ENCODE measurements at places on chromosomes 1 and 21.
A peak's percentile ranks its signal among the peaks of the same experiment; 100 is the strongest.

DNA sequence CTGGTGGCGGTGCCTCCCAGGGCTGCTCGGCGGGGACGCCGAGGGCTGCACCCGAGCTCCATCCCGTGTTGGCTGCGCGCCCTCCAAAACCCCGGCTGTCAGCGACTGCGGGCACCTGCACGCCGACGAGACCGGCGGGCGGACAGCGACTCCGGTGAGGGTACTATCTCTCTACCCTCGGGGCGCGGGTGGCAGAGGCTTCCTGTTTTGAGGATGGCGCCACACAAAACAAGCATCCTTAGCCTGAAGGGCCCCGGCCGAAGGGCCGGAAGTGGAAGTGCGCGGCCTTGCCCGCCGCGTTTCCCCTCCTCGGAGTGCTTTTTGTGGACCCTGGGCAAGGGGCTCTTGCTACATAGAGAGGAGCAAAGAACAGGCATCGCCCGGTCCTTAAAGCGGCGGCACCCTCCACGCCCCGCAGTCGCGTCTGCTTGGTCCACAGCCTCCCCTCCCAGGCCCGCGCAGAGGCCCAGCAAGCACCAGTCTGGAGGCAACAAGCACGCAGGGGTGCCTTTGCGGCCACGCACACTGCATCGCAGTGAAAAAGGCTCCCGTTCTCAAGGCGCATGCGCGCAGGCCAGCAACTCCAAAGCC is 561 bp upstream of the COQ8A start:
- DNase-seq, result peak; percentile 43

DNA sequence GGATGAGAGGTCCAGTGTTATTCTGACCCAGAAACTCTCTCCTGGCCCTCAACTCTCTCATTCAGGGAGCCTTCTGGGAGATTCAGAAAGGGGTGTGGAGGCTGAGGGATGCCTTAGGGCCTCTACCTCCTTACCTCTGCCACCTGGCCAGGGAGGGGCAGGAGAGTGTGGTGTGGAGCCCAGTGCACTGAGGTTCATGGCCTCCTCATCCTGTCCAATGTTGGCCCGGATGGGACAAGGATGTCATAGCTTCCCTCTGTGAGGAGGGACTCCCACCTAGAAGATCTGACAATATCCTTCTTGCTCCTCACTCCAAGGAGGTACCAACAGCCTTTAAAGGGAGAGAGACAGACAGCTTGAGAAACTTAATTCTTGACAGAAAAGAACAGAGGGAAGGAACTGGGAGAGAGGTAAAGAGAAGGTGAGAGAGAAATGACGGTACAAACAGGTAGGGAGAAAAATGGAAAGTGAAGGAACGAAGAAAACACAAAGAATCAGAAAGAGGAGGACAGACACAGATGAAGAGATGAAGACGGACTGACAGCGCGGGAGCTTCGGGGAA is 779 bp downstream of the BEND5 start:
- no peak for DNase-seq

GRCh38 chr1:174967845-174968705 is 31.7 kb upstream of the CACYBP start:
- no peak for DNase-seq

GRCh38 chr1:77342745-77343144 is 60.9 kb downstream of the AK5 start:
- no peak for DNase-seq

DNA sequence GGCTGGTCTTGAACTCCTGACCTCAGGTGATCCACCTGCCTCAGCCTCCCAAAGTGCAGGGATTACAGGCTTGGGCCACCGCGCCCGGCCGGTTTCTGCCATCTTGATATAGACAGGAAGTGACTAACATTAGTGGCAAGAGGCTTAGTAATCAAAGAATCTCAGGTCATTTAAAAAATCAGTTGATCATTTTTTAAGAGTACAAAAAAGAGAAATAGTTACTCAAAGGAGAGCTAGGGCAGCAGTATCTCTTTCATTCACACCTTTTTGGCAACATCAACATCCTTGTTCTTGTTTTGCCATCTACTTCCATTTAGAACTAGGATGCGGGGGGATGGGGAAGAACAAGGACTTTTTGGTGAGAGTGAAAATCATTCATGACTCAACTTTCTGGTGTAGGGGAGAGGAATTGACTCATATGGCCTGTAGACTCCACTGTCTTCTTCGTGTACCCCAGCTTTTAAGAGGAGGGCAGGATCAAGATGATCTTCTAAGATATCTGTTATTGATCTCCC is 8.8 kb downstream of the FCRLB start:
- DNase-seq, result peak; percentile 38

DNA sequence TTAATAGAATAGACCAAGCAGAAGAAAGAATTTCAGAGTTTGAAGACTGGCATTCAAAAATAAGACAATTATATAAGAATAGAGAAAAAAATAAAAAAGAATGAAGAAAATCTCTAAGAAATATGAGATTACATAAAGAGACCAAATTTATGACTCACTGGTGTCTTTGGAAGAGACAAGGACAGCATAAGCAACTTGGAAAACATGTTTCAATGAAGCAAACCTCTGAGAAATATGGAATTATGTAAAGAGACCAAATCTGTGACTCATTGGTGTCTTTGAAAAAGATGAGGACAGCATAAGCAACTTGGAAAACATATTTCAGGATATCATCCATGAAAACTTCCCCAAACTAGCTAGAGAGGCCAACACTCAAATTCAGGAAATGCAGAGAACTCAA is 60.4 kb upstream of the LYPLAL1 start:
- DNase-seq, result no peak

DNA sequence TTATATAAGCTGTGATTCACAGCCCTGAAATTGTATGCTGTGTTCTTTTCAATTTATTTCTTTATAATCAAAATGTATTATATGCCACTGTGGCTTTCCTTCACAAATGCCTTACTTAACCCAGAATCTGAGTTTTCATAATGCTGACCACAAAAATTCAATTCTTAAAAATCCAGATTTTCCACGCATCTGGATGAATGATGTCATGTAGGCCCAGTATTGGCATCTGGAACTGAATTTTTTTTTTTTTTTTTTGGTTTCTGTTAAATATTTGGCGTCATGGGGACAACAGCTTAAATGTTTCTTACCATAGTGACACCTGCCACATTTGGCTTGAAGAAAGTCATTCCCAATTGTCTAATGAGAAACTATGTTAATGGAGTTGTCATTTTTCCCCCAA is 296.8 kb downstream of the TM2D1 start:
- no peak for DNase-seq
